ENCODE measurements at places on chromosomes 3 and 15.
A peak's percentile ranks its signal among the peaks of the same experiment; 100 is the strongest.

DNA sequence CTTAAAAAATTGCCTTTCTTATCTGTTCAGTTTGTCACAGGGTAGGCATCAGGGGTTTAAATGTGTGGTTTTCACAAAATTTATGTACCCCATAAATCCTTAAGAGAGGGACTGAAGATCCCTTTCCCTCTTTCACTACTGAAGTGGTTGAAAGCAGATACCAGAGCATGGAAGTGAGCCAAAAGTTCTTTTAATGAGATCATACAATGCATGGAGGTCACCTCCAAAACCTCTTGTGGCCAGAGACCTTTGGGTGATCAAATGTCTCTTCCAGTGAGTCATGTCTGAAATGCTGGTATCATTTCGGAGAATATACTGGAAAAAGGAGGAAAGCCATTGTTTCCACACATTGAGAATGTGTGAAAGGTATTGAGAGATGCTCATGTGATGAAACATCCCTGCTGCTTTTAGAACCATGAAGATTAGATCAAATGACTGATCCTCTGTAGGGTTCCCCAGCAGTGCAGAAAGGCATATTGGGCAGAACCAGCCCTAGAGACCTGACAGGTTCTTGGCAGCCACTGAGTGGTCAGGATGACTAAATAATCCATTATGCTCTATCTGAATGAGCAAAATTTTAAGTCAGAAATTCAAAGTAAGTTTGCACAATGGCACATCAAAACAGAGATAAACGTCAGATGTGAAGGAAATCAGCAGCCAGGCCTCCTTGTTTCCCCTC, 165.8 kb upstream of the SLC2A2 start:
- DNase-seq = no peak

- DNase-seq = no peak
Observed at GRCh38 chr3:152356870-152357276, 88.1 kb downstream of the MBNL1 start.

- no peak for DNase-seq
Observed at GRCh38 chr15:48233246-48233645, 27.1 kb downstream of the SLC12A1 start.

DNA sequence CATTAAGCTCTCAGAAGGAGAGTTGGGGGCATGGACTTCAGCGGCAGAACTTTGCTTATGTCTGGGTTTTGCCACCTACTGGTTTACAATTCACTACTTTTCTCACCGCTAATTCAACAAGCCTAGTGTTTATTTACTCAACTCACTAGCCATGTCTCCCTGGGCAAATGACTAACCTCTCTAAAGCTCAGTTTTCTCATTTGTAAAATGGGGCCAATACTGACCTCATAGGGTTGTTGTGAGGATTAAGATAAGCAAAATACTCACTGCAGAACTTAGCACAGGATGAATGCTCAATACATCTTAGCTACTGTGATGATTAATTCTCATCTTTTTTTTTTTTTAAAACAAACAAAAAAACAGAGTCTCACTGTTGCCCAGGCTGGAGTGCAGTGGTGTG, 106.3 kb downstream of the CADPS start:
- no peak for DNase-seq

DNA sequence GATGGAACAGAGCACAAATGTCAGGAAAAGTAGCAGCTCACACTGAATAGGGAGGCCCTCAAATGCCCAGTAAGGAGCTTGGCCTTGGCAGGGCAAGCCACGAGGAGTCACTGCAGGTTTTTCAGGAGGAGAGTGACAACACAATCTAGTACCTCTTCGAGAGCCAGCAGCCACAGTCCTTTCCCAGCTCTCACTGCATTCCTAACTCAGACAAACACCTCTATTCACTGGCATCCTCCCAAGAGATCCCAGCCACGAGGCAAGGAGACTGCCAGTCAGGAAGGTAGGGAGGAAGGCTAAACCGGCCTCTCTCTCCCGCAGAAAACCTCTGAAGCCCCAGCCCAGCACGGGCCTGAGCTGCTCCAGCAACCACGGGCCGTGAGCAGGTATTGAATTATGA, 146.0 kb upstream of the SMAD3 start:
- no peak for DNase-seq

GRCh38 chr3:111954228-111954990, 24.4 kb upstream of the ABHD10 start:
- no peak for DNase-seq

DNA sequence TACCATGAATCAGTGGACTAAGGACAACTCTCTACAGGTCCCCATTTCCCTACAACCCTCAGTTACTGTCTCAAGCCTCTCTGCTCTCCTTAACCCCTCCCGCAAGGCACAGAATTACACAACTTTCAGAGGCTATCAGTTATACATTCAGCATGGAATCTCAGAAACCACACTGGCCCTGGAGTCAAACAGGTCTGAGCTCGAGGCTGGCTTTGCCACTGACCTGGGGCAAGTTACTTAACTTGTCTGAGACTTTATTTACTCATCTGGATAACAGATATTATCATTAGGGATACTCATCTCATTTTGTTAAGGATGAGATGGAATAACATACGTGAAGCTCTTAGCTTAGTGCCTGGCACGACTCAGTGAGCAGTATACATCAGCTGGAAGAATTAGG, 95.2 kb downstream of the WDR76 start:
- no peak for DNase-seq

DNA sequence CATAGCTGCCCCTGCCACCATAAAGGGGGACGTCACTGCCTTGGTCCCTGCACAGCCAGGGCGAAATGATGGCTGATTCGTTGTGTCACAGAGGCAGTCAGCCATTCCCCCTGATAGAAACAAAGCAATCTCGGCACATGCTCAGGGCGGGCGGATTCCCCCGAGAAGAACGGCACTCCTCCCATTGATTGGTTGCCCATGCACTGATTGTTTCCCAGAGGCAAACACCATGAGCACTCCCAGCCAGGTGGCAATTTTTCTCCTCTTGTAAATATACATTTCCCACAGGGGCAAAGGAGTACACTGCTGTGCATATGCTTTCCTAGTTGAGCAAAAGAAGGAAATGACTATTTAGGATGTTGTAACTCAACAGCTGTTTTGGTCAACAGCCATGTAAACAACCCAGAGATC, 56.5 kb downstream of the KY start:
- no peak for DNase-seq

DNA sequence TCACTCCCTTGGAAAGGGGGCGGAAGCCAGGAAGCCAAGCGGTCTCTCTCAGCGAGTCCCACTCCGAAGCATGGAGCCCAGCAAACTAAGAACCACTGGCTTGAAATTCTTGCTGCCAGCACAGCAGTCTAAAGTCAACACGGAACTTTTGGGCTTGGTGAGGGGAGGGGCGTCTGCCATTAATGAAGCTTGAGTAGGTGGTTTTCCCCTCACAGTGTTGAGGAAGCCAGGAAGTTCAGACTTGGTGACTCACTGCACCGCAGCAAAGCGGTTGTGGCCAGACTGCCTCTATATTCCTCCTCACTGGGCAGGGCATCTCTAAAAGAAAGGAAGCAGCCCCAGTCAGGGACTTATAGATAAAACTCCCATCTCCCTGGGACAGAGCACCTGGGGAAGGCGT, 665.4 kb upstream of the CBLB start:
- no peak for DNase-seq

DNA sequence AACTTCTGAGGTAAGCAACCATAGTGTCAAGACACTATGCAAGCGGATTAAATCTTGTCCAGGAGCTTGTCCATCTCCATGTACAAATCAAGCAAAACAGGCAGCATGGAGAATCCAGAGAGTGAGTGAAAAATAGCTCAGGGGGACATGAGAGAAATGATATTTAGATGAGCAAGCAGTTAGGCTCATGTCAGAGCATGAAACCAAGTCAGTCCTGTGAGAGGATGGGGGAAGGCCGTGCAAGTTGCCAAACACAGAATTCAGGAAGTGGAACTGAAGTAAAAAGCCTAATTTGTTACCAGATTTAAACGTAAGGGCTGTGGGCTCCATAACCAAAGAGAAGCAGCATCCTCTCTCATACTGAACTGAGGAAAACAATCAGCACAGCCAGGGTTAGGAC, 995.9 kb downstream of the MCTP2 start:
- no peak for DNase-seq

GRCh38 chr3:127237835-127238234, 44.9 kb downstream of the PRR23E start:
- DNase-seq = no peak

GRCh38 chr3:119279101-119279554, 15.1 kb upstream of the ARHGAP31 start:
- no peak for DNase-seq

DNA sequence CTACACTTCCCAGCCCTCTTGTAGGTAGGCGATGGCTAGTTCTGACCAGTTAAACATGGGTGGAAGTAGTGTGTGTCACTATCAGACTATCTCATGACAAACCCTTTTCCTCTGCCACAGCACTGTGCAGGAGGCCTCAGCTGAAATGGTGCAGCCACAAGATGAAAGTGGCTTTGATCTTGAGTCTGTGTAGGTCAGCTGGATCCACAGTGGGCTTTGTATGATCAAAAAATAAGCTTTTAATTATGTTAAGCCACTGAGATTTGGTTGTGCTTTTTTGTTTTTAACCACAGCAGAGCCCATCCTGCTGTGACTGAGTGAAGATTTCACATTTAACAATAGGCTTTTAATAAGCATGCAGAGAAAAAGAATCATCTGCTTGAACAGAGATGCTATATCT, 19.7 kb downstream of the RCN2 start:
- DNase-seq = no peak

DNA sequence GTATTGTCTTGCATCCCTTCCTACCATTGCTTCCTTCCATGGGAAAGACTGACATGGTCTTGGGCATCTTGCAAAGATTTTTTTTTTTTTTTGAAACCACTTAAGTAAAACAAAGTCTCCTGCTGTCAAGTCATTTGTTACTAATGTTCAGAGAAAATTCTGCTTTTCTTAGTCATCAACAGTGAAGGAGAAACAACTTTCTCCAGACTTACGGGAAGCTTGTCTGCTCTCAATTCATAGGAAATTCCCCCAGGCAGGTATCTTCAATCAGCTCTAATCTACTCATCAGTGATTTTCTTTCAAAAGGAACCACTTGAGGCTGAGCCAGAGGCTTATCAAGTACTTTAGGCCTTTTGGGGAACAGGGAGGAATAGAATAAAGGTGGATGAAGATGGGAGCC, 15.9 kb upstream of the DRD3 start:
- no peak for DNase-seq

DNA sequence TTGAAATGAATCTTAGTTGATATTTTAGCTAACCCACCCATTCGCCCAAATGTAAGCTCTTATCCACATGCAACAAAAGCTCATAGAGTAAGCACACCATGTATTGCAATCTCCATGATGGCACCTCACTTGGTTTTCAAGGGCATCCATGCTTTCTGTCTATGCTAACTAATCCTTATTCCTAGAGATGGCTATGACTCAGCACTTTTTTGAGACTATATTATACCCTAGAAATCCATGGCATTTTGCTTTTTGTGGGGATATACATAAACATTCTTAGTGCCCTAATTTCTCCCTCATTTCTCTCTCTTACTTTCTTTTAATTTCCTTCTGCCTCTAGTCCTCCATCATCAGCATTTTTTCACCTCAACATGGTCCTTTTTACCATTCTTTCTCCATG, 168.5 kb upstream of the STT3B start:
- DNase-seq = no peak

GRCh38 chr15:69805248-69805953, 292.3 kb downstream of the TLE3 start:
- no peak for DNase-seq

- DNase-seq = no peak
Observed at GRCh38 chr3:181510500-181510899, 201.2 kb upstream of the SOX2 start.

DNA sequence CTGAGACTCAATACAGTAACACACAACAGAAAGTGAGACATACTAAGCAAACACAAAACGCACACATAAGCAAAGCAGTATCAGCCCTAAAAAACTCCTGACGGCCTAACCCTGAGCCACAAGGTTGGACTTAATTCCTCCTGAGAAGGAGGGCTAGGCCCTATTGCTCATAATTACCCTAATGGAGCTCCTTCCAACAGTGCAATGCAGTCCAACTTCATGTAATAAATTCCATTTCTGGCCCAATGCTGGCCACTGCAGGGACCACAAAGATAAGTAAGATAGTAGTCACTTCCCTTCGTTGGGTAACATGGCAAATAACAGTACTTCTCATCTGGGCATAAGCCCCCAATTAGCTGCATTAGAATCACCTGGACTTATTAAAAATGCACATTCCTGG, 4.2 kb downstream of the VPS39 start:
- no peak for DNase-seq

- peak; percentile 85 for DNase-seq
Observed at GRCh38 chr3:134312873-134313846, 61.1 kb downstream of the AMOTL2 start.

- DNase-seq = no peak
Observed at GRCh38 chr3:71641674-71642073, 58.1 kb upstream of the FOXP1 start.

DNA sequence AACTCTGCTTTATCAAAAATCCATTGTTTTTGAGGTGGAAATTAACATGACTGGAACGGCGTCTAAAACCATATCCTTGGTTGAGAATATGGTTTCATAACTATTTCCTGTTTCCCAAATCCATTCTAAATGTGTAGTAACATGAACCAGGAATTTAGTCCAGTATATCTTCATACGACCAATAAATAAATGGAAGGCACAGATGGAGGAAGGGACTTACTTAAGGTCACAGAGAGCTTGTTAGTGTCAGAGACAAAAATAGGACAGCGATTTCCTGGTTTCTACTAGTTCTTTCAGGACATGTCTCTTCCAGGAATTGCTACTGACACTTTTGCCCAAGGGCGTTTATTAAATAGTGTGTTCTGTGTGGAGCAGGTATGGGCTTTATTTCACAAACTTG, 41.2 kb downstream of the HES1 start:
- no peak for DNase-seq

- DNase-seq = no peak
Observed at GRCh38 chr3:132838477-132838876, 116.3 kb upstream of the NPHP3 start.

DNA sequence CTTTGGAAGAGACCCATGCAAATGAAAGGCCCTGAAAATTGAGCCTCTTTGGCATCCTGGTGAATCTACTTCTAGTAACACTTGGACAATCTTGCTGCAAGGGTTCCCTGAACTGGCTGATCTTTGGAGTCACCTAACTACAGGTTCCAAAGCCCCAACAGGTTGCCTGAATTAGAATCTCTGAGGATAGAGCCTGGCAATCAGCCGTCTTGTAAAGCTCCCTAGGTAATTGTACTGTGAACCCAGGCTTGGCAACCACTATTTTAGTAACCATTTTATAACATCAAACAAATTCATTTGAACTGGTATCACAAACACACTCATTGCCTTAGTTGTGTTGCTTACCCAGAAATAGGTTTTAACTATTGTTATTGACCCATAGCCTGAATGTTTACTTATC, 20.1 kb downstream of the PAQR9 start:
- DNase-seq = no peak
